Stimulated activated CD4-positive, alpha-beta T cell treated with anti-CD3 and anti-CD28 coated beads, Interleukin-1b, Interleukin-23, amount 100 ng/mL, for 1 hour (primary cell): ENCODE measurements at places on chromosomes 7 and 10.

DNA sequence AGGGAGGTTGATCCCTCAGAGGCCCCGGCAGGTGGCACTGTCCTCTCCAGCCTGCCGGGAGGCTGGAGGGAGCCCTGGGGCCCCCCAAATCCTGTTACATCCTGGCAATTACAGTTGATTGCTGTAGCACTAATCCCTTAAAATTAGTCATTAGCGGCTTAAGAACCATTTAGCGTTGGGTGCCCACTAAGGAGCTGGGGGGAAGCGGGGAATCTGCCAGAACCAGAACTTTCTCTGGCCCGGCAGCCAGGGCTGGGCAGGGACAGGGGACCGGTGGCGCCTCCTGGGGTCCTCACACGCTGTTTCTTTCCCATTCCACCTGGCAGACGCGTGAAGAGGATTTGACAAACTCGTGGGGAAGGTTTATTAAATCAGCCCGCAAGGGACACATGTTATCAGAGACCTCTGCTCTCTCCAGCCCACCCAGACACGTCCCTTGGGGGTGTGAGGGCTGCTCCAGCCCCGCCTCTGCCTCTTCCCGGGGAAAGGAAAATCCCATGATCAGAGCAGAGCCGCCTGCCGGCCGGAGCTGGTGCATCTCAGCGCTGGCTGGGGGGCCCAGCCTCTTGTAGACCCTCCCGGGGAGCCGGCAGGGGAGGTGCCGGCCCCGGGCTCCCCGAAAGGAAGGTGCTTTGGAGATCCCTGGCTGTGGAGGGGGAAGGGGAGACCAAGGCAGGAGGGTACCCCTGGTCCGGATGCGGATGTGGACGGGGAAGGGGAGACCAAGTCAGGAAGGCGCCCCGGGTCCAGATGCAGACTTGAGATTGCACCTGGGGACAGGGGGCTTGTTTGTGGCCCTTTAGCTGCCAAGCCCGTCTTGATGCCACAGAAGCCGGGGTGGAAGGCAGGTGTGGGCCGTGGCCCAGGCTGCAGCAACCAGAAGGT is 142.7 kb downstream of the ELFN1 start:
- DNase-seq: no peak

DNA sequence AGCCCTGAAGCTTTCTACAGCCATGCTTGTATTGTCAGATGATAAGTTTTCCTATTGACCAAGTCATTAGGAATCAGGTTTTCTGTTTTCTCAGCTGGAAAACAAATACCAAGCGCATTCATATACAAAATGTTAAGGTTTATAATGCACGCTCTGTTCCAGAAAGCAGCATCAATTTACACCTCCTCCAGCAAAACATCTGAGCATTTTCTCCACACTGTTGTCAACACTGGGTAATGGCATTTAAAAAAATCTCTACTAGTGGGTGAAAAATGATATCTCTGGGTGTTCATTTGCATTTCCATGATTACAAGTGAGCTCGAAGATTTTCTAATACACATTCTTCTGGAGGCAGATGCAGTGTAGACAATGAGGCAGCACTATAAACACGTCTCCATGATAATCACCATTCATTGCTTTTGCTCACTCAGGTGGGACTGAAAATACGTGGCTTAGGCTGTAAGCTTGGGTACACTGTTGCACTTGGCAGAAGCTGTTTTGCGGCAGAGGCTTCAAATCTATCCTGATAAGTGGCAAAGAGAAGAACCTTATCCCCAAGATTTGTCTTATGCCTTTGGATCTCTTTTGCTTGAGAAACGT is 114.8 kb upstream of the PLPP4 start:
- DNase-seq: no peak

DNA sequence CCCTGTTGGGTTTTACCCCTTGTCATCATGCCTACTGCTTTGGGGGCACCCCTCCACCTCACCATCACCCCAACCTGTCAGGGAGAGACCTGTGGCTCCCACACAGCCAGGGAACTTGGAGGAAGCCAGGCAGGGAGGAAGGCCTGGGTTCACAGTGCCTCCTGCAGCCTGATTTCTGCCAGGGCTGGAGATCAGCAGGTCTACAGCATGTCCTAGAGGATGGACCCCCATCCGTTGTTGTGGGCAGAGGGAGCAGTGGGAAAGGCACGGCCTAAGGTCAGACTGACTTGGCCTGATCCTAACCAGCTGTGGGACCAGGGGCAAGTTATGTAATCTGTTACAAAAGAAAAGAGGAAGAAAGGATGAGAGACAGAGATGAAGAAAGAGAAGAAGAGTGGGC is 28.2 kb downstream of the ZCCHC24 start:
- no peak for DNase-seq

DNA sequence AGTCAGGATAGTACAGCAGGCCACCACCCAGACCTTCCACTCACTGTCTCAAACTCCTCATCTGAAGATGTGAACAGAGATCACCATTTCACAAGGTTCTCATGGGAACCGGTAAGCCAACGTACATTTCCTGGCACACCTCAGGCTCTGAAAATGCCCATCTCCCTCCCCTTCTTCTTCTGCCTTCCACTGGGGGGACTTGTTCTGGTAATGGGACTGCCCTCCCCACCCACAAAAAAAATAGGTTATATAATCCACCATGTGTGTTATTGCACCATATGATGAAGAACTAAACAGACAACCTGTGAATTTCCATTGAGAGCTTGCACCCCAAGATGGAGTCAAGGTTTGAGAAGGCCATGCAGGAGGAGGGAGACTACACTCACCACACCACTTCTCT is 42.1 kb upstream of the IKZF1 start:
- DNase-seq: no peak

- no peak for DNase-seq
Observed at GRCh38 chr7:25716421-25716820, 435.6 kb upstream of the NFE2L3 start.

DNA sequence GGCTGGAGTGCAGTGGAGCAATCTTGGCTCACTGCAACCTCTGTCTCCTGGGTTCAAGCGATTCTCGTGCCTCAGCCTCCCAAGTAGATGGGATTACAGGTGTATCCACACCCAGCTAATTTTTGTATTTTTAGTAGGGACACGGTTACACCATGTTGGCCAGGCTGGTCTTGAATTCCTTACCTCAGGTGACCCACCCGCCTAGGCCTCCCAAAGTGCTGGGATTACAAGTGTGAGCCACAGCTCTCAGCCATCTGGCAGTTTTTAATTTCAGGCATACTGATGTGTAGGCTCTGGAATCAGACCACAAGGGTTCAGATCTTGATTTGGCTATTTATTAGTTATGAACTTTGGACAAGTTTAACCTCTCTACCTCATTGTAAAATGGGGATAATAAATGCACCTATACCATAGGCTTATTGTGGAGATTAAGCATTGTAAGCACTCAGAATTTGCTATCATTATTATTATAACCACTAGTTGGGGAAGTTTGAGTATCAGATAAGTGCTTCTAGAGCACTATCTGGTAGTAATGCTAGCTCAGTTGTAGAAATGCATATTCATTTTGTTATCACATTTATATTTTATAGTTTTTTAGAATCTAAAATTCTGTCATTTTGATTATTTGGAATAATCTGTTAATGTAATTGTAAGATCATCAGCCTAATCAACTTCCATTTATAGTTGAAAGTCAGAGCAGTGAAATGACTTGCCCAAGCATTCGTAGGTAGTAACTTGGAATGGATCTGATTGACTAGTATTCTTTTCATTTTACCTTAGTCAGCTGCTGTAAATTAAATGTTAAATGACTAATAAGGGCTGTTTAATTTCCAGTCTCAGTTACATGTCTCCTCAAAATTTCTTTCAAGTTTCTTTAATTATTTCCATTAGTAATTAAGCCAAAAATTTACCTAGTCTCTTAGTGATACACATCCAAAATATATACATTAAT is 22.5 kb downstream of the KMT2E start:
- DNase-seq: no peak

DNA sequence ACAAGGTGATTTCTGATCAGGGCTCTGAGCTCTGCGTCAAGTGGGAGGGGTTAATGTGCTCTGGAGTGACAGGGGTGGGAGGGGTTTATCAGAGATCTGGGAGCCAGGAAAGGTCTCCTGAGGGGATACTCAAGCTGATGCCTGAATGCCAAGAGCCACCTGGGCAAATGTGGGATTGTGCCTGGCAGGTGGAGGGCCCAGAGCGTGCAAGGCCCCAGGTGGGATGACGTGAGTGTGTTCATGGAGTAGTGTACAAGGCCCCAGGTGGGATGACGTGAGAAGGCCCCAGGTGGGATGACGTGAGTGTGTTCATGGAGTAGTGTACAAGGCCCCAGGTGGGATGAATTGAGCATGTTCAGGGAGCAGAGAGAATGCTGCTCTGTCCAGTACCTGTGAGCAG is 610.3 kb downstream of the PTPRN2 start:
- no peak for DNase-seq

DNA sequence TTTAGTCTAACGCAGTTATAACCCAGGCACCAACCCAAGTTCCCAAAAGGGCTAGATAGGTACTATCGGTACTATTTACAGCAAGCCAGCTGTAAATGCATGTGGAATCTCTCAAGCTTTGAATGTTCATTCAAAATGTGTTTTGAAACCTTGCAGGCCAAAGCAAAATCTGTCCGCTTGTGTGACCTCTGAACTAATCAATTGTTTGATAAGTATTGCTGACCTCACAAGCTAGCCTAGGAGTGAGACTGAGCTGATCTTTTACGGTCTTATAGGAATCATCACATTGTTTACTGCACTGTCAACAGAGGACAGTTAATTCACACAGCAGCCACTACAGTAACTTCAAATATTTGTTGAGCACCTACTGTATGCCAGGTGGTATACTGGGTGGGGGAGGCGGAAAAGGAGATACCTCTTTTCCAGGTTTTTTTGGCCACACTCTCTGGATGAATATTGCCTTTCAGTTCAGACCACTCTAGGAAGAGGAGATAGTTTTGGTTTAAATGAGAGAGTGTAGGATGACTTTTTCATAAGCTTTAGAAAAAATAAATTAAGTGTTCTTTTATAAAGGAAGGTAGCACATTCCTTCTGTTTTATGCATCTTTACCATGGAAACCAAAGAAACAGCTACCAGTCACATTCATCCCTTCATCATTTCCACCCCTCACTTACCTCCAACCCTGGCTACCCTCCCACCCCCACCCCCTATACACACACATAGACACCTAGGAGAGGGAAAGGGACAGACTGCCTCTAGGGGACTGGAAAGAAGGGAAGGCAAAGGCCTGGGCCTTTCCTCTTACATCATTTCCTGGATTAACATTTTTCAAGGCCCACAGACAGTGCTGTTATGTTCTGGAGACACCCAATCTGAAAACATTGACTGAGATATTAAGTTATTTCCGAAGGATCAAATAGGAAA is 2.4 kb downstream of the PAPSS2 start:
- DNase-seq: no peak

DNA sequence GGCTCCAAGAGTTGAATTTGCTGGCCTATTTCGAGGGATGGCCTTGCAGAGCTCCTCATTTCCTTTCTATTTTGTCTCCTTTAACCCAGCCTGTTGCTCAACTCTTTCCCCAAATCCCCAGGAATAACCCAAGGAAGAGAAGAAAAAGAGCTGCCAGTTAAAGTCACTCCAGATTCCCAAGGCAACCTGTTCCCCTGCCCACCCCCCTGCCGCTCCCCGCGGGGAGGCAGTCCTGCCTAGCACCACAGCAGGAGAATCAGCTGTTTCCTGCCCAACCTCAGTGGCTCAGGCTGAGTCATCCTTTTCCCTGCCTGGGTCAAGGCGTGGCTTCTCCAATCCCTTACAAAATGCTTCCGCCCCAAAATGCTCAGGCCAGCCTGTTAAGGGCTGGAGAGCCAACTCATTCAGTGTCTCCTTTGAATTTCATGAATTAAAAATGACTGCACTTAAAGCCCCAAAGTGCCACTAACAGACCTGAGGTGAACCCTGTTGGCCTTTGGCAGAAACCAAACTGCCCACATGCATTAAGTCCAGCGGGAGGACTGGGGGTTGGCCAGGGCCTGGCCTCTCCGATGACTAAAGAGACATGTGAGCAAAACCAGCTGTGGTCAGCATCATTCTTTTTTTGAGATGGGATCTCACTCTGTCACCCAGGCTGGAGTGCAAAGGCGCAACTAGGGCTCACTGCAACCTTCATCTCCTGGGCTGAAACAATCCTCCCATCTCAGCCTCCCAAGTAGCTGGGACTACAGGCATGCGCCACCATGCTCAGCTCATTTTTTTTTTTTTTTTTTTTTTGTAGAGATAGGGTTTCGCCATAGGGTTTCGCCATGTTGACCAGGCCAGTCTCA is 83.2 kb upstream of the KIF5B start:
- DNase-seq: no peak

DNA sequence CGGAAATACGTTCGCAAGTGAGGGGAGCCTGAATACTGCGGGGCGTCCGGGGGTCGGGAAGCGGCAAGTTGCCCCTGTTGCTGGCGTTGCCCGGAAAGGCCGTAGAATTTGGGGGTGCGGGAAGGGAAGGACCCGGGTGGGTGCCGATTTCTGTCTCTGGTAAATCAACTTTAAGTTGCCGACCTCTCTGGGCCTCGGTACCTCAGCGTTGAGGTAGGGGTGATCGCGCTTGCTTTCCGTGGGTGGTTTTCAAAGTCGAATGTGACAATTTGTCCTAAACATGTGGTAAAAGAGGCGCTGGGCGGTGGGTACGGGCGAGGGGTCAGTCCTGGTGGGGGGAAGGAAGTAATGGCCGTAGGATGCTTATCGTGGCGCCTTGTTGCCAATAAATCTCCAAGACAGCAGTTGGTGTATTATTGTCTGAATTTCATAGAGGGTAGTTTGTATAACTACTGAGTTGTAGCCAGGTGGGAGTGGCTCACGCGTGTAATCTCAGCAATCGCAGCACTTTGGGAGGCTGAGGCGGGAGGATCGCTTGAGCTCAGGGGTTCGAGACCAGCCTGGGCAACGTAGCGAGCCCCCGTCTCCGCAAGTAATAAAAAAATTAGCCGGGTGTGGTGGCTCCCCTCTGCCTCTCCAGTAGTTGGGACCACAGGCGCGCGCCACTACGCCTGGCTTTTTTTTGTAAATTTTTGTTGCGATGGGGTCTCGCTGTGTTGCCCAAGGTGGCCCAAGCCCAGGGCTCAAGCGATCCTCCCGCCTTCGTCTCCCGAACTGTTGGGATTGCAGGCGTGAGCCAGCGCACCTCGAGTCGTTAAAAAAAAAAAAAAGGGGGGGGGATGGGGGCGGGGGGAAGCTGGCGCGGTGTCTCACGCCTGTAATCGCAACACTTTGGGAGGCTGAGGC is 644 bp downstream of the BUD23 start:
- DNase-seq: no peak

GRCh38 chr10:72332423-72333111 is 22.2 kb downstream of the DNAJB12 start:
- no peak for DNase-seq

- DNase-seq: no peak
Observed at GRCh38 chr7:13834328-13834761, 155.1 kb downstream of the ETV1 start.

- DNase-seq: no peak
Observed at GRCh38 chr7:5429253-5429856, 5.7 kb upstream of the TNRC18 start.

GRCh38 chr10:98029149-98030092 is 1.0 kb downstream of the CRTAC1 start:
- no peak for DNase-seq

DNA sequence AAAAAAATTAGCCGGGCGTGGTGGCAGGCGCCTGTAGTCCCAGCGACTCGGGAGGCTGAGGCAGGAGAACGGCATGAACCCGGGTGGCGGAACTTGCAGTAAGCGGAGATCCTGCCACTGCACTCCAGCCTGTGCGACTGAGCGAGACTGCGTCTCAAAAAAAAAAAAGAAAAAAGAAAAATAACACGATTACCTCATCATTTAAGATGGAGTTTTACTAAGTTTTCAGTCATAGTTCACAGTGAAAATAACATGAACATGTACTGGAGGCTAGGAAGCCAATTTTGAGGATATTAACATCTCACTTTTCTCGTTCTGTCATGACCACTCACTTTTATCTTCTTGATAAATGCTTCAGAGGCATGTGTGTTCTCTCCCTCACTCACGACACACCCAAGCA is 3.1 kb upstream of the RUNDC3B start:
- no peak for DNase-seq
